ENCODE measurements at places on chromosomes 12 and 14. TPM values are rescaled to one million over a fixed set of nuclear protein-coding genes. Genes with fewer than 3 reads are reported as not detected.

- no peak for DNase-seq
These were observed 16.5 kb downstream of the SCNN1A start for GRCh38 chr12:6358881-6359280.

- no peak for DNase-seq
These were observed 18.2 kb downstream of the SYNDIG1L start for GRCh38 chr14:74407801-74408154.

DNA sequence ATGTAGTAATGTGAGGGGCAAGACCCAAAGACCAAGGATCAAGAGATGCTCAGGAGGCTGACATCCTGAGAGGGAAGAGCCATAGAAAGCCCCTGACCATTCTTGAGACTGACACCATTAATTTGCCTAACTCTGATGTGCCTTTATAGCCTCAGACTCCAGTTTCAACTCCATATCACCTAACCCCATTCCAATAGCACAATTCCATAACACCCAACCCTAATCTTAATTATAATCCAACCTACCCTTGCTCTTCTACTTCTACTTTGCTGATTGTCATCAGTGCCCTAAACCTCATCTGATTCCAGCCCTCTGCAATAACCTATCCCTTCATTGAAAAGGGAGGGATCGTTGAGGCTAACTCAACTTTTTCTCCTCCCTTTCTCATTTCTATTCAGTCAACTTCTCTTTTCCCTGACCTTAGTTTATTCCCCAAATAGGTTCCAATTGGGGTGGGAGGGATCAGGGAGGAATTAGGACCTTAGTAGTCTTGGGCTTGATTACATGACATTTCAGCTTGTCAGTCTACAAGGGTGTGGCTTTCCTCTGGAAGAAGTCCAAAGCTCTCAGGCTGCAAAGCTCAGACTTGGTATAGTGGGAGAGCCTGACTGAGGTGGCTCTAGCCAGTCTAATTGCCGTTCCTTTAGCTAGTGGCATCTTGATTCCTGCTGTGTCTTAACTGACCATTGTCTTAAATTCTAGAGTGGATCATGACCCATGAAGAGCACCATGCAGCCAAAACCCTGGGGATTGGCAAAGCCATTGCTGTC lies 3.1 kb downstream of the PFKM start:
- DNase-seq, result no peak

GRCh38 chr14:28356819-28357218 lies 409.8 kb upstream of the FOXG1 start:
- DNase-seq, result no peak

GRCh38 chr12:130920119-130920703 lies 33.5 kb upstream of the ADGRD1 start:
- DNase-seq, result no peak

DNA sequence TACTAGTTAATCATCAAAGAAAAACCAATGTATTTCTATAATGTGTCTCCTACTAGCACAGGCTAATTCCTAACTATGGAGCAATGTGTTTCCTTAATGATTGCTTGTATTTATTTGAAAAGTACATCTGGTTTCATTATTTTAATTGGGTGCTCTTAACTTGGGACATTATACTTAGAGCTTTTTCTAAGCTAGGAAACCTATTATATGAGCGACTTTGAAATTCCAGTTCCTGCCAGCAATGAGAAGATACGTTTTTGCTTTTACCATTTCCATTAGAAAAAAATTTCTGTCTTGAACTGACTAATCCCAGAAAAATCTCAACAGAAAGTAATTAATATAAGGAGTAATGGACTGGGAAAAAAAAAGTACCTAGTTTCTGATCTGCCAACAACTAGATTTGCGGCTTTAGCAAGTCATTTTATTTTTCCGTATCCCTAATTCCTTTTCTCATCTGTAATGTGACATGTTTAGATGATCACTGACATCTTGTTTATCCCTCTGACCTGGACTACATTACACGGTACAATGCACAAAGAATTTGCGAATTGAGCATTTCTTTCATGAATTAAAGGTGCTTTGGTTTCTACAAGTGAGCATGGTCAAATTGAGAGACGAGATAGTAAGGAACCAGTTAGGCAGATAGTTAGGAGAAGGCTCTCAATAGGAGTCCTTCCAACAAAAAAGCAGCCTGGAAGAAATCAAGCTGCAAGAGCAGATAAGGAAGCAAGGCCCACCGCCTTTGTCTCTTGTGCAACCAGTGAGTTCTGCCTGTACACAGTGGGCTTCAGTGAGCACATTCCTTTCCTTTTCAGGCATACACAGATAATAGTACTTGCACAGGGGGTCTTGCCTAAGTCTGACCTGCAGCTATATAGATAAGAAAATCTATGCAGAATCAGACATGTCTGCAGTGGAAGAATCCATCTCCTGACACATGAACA lies 1765.0 kb upstream of the FLRT2 start:
- no peak for DNase-seq

DNA sequence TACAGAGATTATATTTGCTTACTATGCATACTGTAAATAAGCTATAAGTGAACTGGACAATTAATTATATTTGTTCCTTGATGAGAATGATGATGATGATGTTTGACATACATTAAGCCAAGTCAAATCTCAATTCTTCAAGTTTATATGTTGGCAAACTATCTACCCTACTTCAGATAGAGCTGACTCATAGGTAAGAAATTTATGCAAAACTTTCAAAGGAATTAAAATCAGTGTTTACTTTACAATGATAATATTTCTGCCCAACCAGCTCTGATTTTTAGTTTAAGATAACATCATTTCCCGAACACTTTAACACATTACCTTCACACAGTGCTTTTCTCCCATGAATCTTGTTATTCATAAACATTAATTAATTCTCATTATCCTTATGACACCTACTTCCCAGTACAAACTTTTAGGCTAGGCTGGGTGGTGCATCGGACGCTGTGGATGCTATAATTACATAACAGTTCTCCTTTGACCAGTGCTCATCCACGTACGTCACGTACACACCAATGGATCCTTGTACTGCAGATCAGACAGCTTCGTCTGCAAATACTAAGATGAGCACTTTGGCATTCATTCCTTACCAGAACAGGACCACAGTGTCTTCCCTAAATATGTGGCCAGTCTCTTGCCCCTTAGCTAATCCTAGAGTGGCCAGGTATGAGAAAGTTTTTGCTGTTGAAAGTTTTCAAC lies 18.3 kb downstream of the BMP4 start:
- DNase-seq, result no peak

- no peak for DNase-seq
These were observed 503.7 kb downstream of the SLC6A15 start for GRCh38 chr12:84408936-84409335.

GRCh38 chr14:71563492-71564153 lies 368.6 kb upstream of the RGS6 start:
- DNase-seq, result no peak

- DNase-seq, result peak; percentile 70
These were observed 28.2 kb upstream of the TMEM106C start for GRCh38 chr12:47935184-47935583.

DNA sequence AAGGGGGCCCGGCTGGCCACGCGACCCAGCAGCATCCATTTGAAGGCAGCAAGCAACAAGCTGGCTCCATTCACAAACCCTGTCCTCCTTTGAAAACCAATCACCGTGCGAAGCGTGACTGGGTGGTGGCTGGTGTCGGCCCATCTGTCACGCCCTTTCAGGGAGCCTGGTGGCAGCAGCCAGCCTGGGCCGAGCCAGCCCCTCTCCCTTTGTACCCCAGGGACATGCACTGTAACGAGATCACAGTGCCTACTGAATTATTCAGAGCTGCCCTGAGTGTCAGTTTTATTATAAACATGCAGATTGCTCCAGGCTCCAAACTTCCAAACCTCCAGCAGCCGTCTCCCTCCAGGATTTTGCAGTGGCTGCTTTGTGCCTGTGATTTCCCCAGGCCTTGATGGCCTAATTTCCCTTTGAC lies 22.3 kb upstream of the CTDSP2 start:
- peak; percentile 35 for DNase-seq

GRCh38 chr12:77204083-77204482 lies 138.7 kb upstream of the E2F7 start:
- no peak for DNase-seq

DNA sequence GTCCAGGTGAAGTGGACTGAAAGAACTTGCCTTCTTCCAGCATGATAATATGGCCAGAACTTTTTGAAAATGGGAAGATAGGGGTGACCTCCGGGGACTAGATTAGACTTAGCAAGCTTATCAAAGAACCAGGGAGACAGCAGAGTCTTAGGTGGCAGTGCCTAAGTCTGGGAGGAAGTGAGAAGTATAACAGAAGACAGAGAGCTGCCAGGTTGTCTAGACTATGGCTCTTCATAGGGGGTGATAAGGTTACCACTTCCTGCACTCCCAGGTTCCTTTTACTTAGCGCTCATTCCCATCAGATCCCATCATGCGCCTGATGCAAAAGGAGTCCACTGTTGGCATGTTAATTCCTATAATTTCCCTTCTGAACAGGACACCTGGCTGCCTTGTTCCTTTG lies 69.9 kb downstream of the PLXNC1 start:
- no peak for DNase-seq

DNA sequence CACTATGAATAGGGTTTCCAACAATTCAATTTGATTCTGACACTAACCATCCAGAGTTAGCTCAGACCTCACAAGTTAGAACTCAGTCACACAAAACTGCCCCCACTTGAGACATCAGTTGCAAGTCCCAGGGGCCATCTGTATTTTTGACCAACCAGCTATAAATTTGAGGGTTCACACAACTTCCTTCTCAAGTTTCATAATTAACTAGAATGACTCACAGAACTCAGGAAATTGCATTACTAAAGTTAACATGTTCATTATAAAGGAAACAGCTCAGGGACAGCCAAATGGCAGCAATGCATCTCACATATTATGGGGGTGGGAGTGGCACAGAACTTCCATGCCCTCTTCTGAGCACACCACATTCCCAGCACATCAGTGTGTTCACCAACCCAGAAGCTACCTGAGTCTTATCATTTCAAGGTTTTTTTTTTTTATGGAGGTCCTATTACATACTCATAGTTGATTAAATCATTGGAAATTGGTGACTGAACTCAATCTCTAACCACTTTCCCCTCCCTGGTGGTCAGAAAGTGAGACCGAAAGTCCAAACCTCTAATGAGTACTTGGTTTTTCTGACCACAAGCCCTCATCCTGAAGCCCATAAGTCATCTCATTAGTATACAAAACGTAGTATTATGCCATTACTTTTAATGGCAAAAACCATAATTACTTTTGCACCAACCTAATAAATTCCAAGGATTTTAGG lies 1721.5 kb upstream of the SEL1L start:
- DNase-seq, result no peak

The HEBP1 gene
- total RNA-seq, result 24.2 TPM

The C1S gene
- 99.0 TPM for total RNA-seq

The TM7SF3 gene
- total RNA-seq, result 45.9 TPM

The AQP6 gene
- 0.20 TPM for total RNA-seq

The EPYC gene
- total RNA-seq, result 0.20 TPM

The NTN4 gene
- total RNA-seq, result 9.4 TPM

The FGF23 gene
- not detected for total RNA-seq

The TBX5 gene
- 1.4 TPM for total RNA-seq

The SLC8B1 gene
- 14.1 TPM for total RNA-seq

The TCL1B gene
- total RNA-seq, result not detected

The DTX3 gene
- 16.6 TPM for total RNA-seq

The SERPINA3 gene
- total RNA-seq, result 14.0 TPM

The ZCRB1 gene
- 13.4 TPM for total RNA-seq

All from skin of body (tissue), 3 donors.